ENCODE measurements at places on chromosomes 4 and X.
A peak's percentile ranks its signal among the peaks of the same experiment; 100 is the strongest.

GRCh38 chr4:252065-252601 lies 53.1 kb downstream of the ZNF732 start:
- no peak for DNase-seq

- DNase-seq, result peak; percentile 60
These were observed 1414.7 kb upstream of the TENM3 start for GRCh38 chr4:180828455-180829018.

GRCh38 chr4:172088556-172088955 lies 275.4 kb downstream of the GALNTL6 start:
- DNase-seq, result no peak

DNA sequence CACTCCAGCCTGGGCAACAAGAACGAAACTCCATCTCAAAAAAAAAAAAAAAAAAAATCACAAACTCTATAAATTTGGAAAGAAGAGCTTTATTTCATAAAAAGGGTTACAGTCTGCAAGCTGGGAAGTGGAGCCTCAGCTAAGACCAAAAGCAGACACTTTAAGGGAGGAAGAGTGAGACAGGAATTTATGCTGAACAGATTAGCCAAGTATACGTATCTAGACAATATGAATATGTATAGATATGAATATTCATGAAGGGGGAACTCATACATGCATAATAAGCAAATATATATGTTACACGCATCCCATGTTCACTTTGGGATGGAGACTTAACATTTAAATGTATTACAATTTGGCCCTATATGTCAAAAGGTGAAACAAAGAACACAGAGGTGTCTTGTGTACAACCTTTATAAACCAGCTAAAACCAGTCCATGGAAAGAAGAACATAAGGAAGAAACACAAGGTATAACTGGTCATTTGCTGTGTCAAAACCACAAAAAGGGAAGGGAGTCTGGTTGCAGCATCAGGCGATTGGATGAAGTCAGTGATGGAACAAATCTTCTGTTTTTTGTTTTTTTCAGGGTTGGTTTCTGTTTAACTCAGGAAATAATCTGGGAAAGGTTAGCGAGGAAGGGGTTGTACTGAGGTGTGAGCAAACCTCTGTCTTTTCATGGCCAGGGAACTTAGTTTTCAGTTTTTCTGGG lies 130.0 kb upstream of the MAOA start:
- no peak for DNase-seq

GRCh38 chrX:106611317-106611678 lies 480 bp upstream of the RADX start:
- no peak for DNase-seq

- peak; percentile 45 for DNase-seq
These were observed 71.3 kb upstream of the ENOX2 start for GRCh38 chrX:130974323-130974722.

- no peak for DNase-seq
These were observed 708.5 kb upstream of the INTU start for GRCh38 chr4:126924237-126924636.

DNA sequence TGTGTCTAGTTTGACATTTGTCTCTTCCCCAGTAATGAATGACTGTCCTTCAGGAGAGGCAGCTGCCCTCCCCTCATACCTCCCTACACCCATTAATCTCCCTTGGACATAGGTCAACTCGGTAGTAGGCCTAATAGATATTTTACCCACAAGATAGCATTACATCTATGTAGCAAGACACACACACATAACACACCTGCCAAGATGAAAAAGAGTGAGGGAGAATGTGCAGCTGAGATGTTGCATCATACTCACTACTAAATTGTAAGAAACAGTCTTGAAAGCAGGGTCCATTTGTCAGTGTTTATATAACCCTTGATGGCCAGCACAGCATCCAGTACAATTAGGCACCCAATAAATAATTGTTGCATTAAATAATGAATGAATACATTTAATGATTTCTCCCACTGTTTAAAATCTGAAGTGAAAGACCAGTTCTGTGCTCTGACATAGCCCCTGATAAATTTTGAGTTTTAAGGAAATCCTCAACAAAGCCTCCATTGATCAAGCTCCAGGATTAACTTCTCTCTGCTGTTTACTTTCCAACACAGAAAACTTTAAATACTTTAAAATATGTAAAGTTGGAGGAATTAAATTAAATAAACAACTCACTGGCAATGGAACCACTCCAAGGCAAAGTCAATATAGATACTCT lies 440.8 kb upstream of the RASGEF1B start:
- no peak for DNase-seq

- DNase-seq, result no peak
These were observed 174.1 kb downstream of the COX18 start for GRCh38 chr4:72895408-72895807.

- DNase-seq, result no peak
These were observed 179.0 kb upstream of the RASGEF1B start for GRCh38 chr4:81650606-81651242.

- DNase-seq, result no peak
These were observed 4.4 kb upstream of the C4orf36 start for GRCh38 chr4:86896596-86896995.

GRCh38 chr4:1160351-1160750 lies 12.0 kb downstream of the SPON2 start:
- DNase-seq, result no peak

- DNase-seq, result no peak
These were observed 30.8 kb downstream of the DIAPH2 start for GRCh38 chrX:96715481-96715880.
